ENCODE measurements at places on chromosomes 3 and 15.

DNA sequence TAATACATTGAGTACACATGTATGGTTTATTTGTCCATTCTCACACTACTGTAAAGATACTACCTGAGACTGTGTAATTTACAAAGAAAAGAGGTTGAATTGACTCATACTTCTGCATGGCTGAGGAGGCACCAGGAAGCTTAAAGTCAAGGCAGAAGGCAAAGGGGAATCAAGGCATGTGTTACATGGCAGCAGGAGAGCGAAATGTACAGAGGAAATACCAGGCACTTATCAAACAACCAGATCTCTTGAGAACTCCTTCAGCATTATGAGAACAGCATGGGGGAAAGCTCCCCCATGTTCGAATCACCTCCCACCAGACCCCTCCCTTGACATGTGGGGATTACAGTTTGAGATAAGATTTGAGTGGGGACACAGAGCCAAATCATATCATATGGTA lies 666.3 kb downstream of the ZBBX start:
- DNase-seq, result no peak

DNA sequence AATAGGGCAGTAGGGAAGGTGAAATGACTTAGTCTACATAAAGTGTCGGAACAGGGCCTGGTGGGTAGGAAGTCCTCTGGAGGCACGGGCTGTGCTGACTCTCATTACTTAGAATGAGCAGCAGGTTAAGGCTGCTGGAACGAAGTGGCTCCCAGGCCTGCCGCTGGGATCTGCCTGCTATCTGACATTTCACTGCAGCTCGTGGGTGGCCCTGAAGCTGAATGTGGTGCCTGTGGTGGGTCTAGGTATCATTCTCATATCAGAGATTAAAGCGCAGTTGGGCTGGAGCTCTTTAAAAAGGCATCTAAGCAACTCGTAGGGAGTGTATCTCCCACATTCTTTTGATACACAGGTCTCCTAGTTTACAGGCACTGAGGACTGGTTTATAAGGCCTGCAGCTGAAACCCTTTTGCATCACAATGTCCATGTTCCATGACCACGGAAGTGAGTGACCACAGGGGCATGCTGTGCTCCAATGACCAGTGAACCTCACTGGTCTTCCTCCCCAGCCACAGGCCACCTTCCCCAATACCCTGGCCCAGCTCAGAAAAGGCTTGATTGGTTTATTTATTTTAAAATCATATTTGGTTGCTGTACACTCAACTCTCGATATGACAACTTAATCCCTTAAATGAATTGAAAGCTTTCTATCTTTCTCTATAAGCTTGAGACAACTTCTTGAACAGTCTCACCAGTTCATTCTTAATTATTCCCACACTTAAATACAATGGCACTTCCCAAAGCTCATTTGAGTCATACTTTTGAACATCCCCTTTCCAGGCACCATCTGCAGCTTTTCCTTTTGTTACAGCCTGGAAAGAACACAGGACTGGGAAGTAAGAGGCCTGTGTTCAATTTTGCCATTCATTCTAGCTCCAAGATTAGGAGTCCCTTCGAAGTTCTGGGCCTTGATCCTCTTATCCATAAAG lies 19.0 kb downstream of the ADAMTS9 start:
- no peak for DNase-seq

GRCh38 chr3:119643528-119643927 lies 16.9 kb downstream of the POPDC2 start:
- DNase-seq, result no peak

- no peak for DNase-seq
These were observed 148.8 kb upstream of the TBL1XR1 start for GRCh38 chr3:177345973-177346503.

- DNase-seq, result no peak
These were observed 106.0 kb upstream of the CCNL1 start for GRCh38 chr3:157265931-157266330.

- DNase-seq, result no peak
These were observed 60.8 kb downstream of the UACA start for GRCh38 chr15:70702584-70702983.

- DNase-seq, result no peak
These were observed 183.8 kb downstream of the OPA1 start for GRCh38 chr3:193776626-193777358.

DNA sequence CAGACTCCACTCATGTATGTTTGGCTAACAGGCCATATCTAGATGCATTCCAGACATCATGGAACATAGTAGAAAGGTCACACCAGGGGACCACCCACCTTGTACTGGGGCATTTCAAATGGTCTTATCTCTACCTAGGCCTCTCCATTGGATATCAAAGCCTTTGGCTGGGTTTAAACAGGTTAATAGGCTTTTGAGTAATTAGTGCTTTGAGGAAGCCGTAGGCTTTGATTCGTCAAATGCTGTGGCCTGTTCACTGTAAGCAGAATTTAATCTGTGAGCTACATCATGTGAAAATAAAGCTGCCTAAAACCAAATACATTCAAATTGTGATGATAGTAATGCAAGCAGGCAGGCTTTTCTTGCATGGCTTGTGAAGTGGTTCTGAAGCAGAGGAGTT lies 129.5 kb downstream of the ST8SIA2 start:
- DNase-seq, result no peak

DNA sequence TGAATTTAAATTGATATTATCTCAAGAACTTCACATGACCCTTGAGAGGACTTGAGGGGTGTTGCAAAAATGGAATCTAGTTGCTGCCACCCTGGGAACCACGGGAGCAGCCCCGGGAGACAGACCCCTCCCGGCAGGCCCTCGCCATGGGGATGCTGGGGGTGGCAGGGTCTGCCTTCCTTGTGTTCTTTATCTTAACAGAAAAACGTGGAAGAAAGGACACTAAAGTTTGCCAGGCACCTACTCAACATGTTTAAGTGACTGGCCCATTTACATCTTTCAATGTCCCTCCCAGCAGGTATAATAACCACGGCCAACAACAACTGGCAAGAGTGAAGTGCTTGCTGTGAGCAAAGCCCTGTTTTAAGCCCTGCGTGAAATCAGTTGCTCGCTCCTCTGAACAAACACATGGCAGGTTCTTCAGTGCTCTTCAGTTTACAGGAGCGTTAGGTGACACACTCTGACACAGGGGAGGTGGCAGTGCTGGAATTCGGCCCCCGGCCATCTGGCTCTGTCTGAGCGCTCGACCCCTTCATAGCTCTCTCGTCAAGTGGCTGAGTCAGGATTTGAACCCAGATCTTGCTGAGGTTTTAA lies 112.5 kb downstream of the ASB7 start:
- DNase-seq, result no peak

DNA sequence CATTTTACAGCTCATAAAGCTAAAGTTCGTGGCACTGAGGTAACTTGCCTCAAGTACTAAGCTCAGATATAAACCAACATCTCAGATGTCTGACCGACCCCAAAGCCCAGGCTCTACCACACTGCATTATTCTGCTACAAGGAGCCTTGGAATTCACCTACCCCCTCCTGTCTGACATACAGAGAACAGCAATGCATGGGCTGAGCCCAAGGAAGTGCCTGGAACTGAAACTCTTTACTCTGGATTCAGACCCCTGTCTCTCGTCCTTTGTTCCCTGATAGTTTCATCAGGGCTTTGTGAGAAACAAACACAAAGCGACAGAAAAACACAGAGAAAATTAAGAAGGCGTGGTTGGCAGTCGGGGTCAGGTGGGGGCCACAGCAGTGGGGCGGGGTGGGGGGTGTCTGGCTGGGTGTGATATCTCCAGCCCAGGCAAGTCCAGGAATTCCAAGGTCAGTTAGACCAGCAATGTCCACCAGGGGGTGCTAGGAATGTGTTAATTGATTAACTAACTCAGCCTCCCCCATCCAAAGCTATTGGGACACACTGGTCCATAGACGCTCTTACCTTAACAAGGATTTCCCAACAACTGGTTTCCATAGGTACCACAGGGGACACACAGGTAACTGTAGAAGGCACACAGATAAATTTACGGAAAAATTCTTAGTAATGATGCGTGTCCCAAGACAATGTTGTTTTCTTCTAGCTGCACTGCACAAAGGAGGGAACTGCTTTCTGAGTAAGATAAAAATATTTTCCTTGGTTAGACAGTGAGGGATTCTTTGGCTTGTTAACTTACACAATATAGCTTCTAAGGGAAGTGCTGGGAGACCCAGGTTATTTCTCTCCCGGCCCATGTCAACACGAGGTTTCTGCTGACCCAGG lies 18.8 kb upstream of the SSUH2 start:
- no peak for DNase-seq

GRCh38 chr15:101368861-101369642 lies 74.0 kb upstream of the SNRPA1 start:
- DNase-seq, result no peak

GRCh38 chr15:100263031-100263430 lies 78.7 kb downstream of the ADAMTS17 start:
- no peak for DNase-seq

DNA sequence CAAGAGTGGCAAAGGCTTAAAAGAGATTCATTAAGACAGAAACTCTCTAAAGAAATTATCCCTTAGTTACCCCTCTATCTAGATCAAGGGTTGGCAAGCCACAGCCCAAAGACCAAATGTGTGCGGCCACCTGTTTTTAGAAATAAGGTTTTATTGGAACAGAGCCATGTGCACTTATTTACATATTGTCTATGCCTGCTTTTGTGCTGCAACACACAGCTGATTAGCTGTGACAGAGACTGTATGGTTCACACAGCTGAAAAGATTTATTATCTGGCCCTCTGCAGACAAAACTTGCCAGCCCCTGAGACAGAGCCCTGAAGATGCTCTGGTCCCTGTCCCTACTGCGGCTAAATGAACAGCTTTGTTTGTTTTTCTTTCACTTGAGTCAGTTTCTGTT lies 88.1 kb downstream of the ADAMTS9 start:
- DNase-seq, result no peak

DNA sequence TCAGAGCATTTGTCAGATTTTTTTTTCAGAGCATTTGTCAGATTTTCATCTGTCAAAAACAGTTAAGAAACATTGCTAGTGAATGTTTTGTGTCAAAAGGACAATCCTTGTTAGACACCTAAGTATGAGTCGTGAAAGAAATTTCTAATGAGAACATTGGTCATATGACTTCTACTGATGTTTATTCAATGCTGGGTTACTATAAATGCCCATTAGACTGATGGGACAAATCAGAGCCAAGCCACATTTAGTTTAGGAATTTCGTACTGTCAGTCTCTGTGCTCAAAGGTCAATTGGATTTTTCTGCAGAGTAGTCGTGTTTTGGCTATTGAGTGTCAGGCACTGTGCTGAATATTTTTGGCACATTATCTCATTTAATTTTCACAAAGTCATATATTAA lies 31.6 kb downstream of the TSC22D2 start:
- no peak for DNase-seq

DNA sequence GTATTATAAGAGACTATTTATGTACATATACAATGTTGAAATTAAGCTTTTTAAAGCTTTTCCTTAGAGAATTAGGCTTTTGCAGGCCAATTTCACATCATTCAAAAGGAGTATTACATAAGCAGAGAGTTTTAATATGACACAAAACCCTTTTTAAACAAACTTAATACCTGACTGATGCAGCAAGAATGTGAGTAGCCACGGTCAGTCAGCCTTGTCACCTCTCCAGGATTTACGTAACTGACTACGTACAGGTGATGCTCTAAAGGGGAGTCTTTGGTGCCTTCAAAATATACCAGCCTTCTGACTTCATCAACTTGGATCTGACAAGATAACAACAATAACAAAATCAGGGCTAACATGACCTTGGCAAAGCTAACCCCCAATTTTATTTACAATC lies 44.2 kb upstream of the IGDCC4 start:
- no peak for DNase-seq

- no peak for DNase-seq
These were observed 34.2 kb upstream of the MTMR14 start for GRCh38 chr3:9615003-9615628.
